ENCODE measurements at places on chromosomes 12 and 14.

- no peak for DNase-seq
Measured at GRCh38 chr14:55706893-55707292, 126.9 kb downstream of the KTN1 start.

- no peak for DNase-seq
Measured at GRCh38 chr12:100823963-100824362, 29.4 kb downstream of the ANO4 start.

- DNase-seq: peak; percentile 80
Measured at GRCh38 chr14:62179367-62180018, 417.3 kb downstream of the SNAPC1 start.

GRCh38 chr14:61218157-61218556 lies 63.0 kb downstream of the TMEM30B start:
- no peak for DNase-seq

DNA sequence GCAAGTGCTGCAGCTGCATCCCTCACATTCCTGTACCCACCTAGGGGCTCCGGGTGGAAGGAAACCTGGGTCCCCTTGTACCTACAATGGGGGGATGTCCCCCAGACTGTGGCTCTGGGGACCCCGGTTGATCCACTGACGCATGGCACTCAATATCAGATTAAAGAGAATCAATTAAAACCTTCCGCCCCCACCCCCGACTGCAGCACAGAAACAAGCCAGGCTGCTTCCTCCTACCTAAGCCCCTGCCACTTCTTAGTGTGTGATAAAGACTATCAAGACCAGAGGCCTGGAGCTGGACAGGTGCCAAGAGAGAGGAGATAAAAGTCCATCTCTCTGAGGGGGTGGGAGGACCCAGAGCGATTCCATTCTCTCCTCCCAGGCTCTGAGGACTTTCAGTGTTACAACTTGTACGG lies 28.2 kb upstream of the RPLP0 start:
- peak; percentile 9 for DNase-seq

GRCh38 chr12:101407049-101407435 lies 530 bp downstream of the ARL1 start:
- DNase-seq: no peak

- DNase-seq: no peak
Measured at GRCh38 chr14:71610797-71611196, 321.4 kb upstream of the RGS6 start.

DNA sequence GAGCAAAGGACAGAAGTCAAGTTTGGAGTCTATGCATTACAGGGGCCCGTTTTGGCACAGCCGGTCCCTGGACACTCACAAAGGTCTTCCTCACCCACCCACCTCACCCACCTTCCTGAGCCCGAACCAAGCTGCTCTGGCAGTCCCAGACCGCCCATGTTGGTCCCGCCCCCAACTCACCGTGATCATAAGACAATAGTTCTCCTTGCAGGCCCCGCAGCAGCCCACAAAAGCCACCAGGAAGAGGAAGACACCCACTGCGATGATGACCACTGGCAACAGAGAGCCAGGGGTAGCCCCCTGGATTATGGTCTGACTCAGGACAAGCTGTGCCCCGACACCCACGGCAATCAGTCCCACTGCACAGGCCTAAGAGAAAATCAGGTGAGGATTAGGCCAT lies 1.8 kb downstream of the CD63 start:
- no peak for DNase-seq

DNA sequence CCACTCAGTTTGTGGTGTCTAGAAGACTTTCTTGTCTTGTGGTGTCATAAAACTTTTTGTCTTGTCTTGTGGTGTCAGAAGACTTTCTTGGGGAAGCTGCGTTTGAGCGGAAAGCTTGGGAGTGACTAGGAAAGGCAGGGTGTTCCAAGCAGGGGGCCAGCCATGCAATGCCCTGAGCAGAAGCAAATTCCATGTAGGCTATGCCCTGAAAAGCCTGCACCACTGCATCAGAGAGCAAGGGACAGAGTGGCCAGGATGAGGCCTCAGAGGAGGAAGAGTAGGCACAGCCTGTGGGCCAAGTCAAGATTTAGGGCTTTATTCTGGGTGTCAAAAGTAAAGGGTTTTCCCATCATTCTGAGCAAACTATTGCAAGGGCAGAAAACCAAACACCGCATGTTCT lies 14.5 kb downstream of the KRT8 start:
- DNase-seq: no peak

DNA sequence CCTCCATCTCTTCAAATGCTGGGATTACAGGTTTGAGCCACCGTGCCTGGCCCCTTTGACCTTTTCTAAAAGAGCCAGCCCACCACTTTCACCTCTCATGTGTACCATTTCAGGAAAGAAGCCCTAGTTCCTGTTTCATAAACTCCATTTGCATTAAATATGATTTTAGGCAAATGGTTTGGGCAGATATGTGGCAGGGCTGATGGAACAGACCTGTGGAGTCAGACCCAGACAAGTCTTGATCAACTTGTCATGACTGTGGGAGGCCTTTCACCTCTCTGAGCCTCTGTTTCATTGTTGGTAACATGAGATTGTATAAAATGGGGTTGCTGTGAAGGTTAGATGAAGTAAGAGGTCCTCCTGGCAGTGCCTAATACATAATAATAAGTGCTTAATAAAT lies 5.2 kb upstream of the MAP3K9 start:
- DNase-seq: no peak

GRCh38 chr14:56482310-56482911 lies 97.2 kb upstream of the TMEM260 start:
- DNase-seq: peak; percentile 55

- no peak for DNase-seq
Measured at GRCh38 chr12:96314723-96315122, 85.5 kb downstream of the CDK17 start.

DNA sequence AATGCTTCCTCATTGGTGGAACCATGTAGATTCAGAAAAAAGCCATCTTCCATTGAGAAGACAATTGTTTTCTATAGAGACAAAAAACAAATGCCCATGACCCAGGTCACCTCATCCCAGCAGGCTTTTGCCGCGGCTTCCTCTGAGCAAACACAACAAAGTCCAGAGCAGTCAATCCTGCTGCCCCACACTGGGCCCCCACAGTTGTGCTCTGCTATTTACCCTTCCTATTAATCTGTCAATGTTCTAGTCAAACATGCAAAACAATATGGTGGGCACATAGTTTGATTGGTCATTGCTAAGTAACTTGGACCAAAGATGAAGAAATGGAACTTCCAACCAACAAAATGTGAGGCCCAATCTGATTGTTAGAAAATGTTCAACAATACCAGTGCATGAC lies 20.7 kb downstream of the C12orf42 start:
- DNase-seq: no peak

DNA sequence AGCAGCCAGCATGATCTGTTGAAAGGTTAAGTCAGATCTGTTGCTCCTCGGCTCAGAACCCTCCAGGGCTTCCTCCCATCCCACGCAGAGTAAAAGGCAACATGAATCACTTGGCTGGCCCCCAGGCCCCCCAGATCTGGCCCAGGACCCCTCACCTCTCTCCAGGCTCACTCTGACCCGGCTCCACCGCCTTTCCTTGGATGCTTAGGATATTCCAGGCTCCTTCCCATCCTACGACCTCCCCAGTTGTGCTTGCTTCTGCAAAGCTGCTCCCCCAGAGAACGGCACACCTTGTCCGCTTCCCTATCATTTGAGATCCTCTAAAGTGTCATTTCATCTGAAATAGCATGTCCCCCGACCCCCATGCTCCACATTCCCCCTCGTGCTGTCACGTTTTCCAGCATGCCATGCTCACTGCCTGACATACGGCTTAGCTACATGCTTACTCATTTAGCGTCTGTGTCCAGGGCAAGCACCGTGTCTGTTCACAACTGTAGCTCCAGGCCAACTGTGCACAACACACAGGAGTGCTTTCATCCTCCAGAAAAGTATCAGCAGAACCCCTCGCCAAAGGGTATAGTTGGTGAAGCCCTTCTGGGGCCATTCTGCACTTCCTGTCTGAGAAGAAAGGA lies 33.6 kb upstream of the BDKRB2 start:
- no peak for DNase-seq

GRCh38 chr14:74952697-74953484 lies 2.5 kb downstream of the PGF start:
- DNase-seq: no peak

GRCh38 chr14:71449316-71450055 lies 482.7 kb upstream of the RGS6 start:
- no peak for DNase-seq

Measured in NCI-H2029 (cell line).